ENCODE measurements at places on chromosomes 11 and 22.

GRCh38 chr22:47190276-47190956, 428.0 kb downstream of the TBC1D22A start:
- H3K4me3 ChIP-seq, result no peak overlapping the region
- no peaks in the 10 kb centered on the region for H3K36me3 ChIP-seq
- no peaks in the 10 kb centered on the region for H3K27me3 ChIP-seq
- DNase-seq, result no peak
- H3K4me1 ChIP-seq, result no peaks in the 10 kb centered on the region
- H3K27ac ChIP-seq, result no peak overlapping the region

DNA sequence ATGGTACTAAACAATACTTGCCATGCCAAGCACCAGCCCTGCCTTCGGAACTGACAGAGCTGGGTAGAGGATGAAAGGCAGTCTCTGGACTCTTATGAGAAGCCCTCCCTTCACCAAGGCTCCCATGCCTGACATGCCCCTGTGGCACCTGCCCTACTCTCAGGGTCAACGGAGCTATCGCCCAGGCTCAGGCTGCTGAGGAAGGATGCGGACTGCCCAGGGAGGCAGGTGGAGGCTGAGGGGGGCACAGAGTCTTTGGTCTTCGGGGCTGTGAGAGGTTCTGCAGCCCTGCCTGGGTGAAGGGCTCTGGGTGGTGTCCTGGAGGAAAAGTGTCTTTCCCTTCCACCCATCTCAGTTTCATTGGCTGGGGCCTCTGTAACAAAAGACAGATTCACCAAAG, 290.8 kb upstream of the B3GAT1 start:
- no peak overlapping the region for H3K4me3 ChIP-seq
- peaks cover 2% of the 10 kb centered on the region for H3K27me3 ChIP-seq
- H3K36me3 ChIP-seq, result no peaks in the 10 kb centered on the region

DNA sequence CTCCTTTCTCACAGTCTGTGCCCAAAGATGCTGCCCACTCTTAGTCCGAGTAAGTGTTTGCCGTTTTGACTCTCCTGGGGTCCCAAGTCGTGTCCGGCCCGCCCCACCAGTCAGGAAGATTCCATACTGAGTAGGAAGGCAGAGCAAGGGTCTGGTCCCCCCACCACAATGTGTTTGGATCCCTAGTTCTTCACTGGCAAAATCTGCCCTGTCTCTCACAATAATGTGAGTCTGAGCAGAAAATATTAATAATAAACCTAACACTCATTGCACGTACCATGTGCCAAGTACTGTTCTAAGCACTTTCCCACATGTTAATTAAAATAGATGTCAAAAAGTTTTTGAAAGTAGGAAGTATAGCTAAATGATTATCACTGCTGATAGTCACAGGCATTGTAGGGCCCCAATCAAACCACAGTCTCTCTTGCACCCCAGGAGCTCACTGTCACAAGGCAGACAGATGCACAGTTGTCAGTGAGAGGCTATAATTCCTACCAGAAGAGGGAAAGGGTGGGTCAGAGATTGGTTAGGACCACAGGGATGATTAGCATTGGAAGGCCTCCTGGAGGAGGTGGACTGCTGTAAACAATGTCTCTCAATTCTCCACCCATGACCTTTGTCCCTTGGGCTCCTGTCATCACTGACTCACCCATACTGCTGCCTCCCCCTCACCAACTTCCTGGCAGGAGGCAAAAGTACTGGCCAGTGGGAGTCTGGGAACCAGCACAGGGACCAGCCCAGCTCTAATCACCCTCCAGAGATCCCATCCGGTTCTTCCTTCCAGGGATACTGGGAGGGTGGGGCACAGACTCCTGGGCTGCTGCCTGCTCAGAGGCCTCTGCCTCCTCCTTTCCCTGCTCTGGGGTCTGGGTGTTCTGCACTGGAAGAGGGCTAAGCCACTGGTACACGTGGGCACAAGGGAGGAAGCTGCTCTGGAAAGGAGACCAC, 1.0 kb upstream of the POLD4 start:
- H3K27ac ChIP-seq, result peak overlapping the region; percentile 98
- no peaks in the 10 kb centered on the region for H3K36me3 ChIP-seq
- peak; percentile 57 for DNase-seq

DNA sequence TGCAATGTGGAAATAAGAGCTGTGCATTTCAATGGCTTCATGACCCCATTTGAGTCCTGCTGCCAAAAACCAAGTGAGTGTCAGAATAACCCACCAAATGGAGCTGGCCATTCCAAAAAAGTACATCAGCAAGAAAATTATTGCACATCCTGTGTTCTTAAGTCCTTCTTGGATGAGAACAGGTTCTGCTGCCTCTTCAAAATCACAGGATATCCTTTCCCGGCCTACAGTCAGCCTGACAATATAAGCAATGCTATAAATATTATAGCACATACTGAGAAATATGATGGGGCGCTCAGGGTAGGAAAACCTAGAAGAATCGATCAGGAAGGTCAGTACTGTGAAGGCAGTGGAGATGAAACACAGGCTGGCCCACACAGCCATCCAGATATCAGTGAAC, 3.5 kb downstream of the FZD4 start:
- no peaks in the 10 kb centered on the region for H3K27me3 ChIP-seq
- no peak for DNase-seq
- H3K4me3 ChIP-seq, result peak overlapping the region; percentile 99

- H3K4me3 ChIP-seq, result no peak overlapping the region
- H3K36me3 ChIP-seq, result peaks cover 31% of the 10 kb centered on the region
- H3K27ac ChIP-seq, result no peak overlapping the region
- H3K27me3 ChIP-seq, result no peaks in the 10 kb centered on the region
- no peak for DNase-seq
- peaks cover 10% of the 10 kb centered on the region for H3K4me1 ChIP-seq
Measured at GRCh38 chr22:29326481-29326880, 11.0 kb upstream of the RASL10A start.

- H3K36me3 ChIP-seq, result no peaks in the 10 kb centered on the region
- peak overlapping the region; percentile 36 for H3K27ac ChIP-seq
- H3K4me1 ChIP-seq, result peaks cover 28% of the 10 kb centered on the region
- DNase-seq, result peak; percentile 24
Measured at GRCh38 chr11:65435981-65436411, 13.4 kb downstream of the NEAT1 start.

GRCh38 chr11:17985517-17985916, 27.3 kb downstream of the SERGEF start:
- H3K27me3 ChIP-seq, result no peaks in the 10 kb centered on the region
- DNase-seq, result no peak
- H3K4me3 ChIP-seq, result no peak overlapping the region
- H3K36me3 ChIP-seq, result no peaks in the 10 kb centered on the region
- H3K27ac ChIP-seq, result no peak overlapping the region

DNA sequence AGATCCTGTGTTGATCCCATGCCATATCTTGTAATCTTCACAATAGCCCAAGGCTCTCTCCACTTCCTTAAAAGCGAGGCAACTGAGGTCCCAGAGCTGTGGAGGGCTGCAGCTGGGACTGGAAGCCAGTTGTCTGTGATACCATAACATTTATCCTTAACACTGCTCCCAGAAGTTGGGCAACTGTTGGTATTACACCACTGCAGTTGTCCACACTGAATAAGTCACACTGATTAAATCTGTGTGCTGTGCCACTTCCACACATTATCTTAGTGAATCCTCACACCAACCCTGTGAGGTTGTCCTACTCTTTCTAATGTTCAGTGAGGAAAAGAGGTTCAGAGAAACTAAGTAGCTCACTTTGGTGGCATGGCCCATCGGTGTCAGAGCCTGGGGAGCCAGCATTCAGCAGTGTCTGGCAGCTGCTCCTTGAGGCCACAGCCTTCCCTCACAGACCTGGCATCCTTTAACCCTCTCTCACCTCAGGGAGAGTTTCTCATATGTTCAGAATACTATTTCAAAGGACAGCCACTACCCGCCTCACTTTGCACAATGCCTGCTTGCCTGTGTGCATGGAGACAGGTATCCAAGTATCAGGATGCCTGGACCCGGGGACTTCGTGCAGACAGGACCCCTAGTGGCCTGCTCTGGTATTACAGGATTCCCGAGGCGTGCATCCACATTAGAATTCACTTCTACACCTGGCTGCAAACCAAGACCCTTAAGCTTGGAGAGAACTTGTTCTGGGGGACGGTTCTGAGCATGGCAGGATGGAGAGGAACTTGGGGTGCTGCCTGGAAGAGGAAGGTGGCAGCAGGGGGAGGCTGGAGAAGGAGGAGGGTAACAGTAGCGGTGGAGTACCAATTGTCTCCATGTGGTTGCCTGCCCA, 221.9 kb upstream of the TBCEL start:
- peak; percentile 47 for DNase-seq
- H3K36me3 ChIP-seq, result no peaks in the 10 kb centered on the region
- H3K4me3 ChIP-seq, result no peak overlapping the region
- no peak overlapping the region for H3K27ac ChIP-seq
- H3K4me1 ChIP-seq, result no peaks in the 10 kb centered on the region

GRCh38 chr22:40007853-40008710, 13.3 kb downstream of the FAM83F start:
- peaks cover 20% of the 10 kb centered on the region for H3K4me1 ChIP-seq
- no peak overlapping the region for H3K4me3 ChIP-seq
- no peaks in the 10 kb centered on the region for H3K36me3 ChIP-seq
- no peak overlapping the region for H3K27ac ChIP-seq
- DNase-seq, result no peak
- H3K27me3 ChIP-seq, result peaks cover 54% of the 10 kb centered on the region

DNA sequence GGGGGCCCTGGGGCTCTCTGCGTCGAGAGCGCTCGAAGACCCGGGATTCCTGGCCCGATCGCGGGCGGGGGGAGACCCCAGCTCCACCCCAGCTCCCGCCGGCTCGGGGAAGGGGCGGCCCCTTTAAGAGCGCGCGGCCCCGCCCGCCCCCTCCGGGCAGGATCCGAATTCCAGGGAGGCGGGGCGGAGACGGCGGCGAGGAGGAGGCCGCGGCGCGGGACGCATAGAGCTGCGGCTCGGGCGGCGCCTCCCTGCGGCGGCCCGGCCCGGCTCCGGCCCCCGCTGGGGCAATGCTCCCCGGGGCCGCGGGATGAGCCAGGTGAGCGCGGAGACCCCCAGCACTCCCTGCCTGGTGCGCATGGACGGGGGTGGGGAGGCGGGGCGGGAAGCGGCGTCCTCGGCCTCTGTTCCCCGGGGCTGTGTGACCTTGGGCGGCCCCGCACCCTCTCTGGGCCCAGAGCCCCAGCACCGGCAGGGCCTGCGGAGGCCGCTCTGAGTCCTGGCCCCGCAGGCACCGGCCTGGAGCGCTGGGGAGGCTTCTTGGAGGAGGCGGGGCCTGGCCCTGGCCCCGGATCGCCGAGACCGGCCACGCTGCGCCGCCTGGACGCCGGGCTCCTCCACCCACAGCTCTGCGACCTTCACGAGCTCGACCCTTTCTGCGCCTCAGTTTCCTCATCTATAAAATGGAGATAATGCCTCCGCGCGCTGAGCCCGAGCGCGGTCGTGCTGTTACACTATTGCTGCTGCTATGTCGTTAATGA, 565 bp downstream of the GAS2L1 start:
- peaks cover 45% of the 10 kb centered on the region for H3K4me1 ChIP-seq
- H3K27ac ChIP-seq, result peak overlapping the region; percentile 91
- DNase-seq, result peak; percentile 87
- H3K4me3 ChIP-seq, result peak overlapping the region; percentile 70
- peaks cover 1% of the 10 kb centered on the region for H3K36me3 ChIP-seq

DNA sequence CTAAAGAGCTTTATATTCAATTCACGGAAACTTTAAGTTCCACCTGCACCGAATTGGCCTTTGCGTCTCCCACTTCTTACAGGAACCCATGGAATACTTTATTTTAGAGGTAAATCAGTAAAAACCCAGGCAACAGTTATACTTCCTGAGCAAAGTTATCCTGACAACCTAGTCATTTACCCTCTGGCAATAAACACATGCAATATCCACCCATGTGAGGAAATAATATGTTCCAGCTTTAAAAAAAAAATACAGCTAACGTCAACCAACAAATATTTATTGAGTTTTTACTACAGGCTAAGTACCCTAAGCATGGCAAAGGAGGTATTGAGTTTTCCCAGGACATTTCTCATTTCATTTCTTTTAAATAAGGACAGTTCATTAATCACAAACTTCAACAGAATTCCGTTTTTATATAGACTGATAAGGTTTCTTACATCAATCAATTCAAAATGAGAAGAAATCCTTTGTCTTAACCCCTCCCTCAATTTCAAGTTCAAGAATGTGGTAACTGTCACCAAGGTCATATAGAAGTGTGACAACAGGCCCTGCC, 38.3 kb upstream of the CCDC34 start:
- no peaks in the 10 kb centered on the region for H3K27me3 ChIP-seq
- H3K36me3 ChIP-seq, result no peaks in the 10 kb centered on the region
- no peak for DNase-seq
- H3K4me1 ChIP-seq, result no peaks in the 10 kb centered on the region
- H3K27ac ChIP-seq, result no peak overlapping the region
